ENCODE measurements at places on chromosomes 2 and 18. TPM values are rescaled to one million over a fixed set of nuclear protein-coding genes. Genes with fewer than 3 reads are reported as not detected.
A peak's percentile ranks its signal among the peaks of the same experiment; 100 is the strongest.

- H3K36me3 ChIP-seq = no peaks in the 10 kb centered on the region
- no peak for DNase-seq
- H3K27ac ChIP-seq = no peak overlapping the region
- no peaks in the 10 kb centered on the region for H3K27me3 ChIP-seq
- no peak overlapping the region for H3K4me3 ChIP-seq
- H3K4me1 ChIP-seq = no peaks in the 10 kb centered on the region
These were observed 750.2 kb downstream of the CCDC85A start for GRCh38 chr2:56933976-56934375.

- peaks cover 17% of the 10 kb centered on the region for H3K4me1 ChIP-seq
- peak overlapping the region; percentile 50 for H3K27ac ChIP-seq
- H3K36me3 ChIP-seq = peaks cover 32% of the 10 kb centered on the region
- H3K4me3 ChIP-seq = no peak overlapping the region
These were observed 29.6 kb upstream of the ORC2 start for GRCh38 chr2:200993097-200993496.

DNA sequence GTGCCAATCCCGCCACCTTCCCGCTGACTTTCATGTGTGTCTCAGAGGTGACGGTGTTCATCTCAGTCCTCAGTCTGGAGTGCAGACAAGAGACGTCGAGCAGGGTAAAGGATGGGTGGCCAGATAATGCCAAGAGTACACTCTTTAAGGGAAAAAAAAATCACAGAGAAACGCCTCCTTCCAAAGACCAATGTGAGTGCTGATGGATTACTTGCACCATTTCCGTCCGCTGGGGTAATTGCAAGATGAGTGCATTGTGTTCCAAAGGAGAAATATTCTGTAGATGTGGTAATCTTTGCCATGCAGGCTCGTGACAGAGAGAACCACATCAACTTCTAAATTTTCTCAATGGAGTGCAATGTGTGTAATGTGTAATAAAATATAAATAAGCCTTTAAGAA lies 81.0 kb downstream of the KLHL29 start:
- H3K36me3 ChIP-seq = no peaks in the 10 kb centered on the region
- H3K4me3 ChIP-seq = no peak overlapping the region

DNA sequence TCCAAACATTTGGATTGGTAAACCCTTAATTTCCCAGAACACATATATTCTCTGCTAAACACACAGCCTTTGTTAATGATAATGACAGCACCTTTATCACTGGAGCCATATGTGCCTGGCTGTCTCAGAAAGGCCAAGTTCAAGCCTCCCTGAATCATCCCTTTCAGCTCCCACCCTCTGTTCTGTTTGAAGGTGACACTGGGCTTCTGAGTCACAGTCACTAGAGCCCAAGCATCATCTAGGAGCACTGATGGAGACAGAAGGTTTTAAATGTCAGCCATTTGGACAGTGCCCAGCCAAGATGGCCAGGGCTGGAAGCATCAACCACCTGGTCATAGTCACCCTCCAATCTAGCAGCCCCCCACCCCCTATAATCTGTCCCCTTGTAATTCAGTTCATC lies 80.6 kb downstream of the NRP2 start:
- no peak overlapping the region for H3K27ac ChIP-seq
- no peaks in the 10 kb centered on the region for H3K27me3 ChIP-seq
- peaks cover 23% of the 10 kb centered on the region for H3K4me1 ChIP-seq
- no peak overlapping the region for H3K4me3 ChIP-seq
- peak; percentile 55 for DNase-seq
- H3K36me3 ChIP-seq = no peaks in the 10 kb centered on the region

DNA sequence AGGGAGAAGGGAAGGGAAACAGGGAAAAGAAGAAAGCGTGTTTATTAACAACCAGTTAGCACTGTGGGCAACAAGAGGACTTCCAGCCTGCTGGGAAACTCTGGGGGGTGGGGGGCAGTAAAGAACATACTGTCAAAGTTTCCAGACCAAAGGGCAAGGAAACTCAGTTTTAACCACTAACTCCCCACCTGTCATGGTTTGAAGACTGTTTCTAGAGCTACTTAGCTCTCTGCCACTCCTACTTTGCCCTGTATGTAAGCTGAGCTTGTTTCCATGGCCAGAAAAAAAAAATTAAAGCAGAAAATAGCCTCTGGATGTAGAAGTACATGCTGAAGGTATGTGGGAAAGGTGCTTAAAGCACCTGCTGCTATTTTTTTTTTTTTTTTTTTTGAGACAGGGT lies 11.0 kb upstream of the PTPN2 start:
- no peak overlapping the region for H3K27ac ChIP-seq
- no peak for DNase-seq
- H3K36me3 ChIP-seq = no peaks in the 10 kb centered on the region
- H3K4me1 ChIP-seq = no peaks in the 10 kb centered on the region
- H3K4me3 ChIP-seq = no peak overlapping the region
- H3K27me3 ChIP-seq = no peaks in the 10 kb centered on the region

- no peak overlapping the region for H3K27ac ChIP-seq
- H3K27me3 ChIP-seq = no peaks in the 10 kb centered on the region
- H3K36me3 ChIP-seq = no peaks in the 10 kb centered on the region
- H3K4me1 ChIP-seq = peaks cover 49% of the 10 kb centered on the region
- DNase-seq = peak; percentile 81
These were observed 81.6 kb downstream of the SH3RF3 start for GRCh38 chr2:109210431-109211200.

D2HGDH gene
- 19.6 TPM for total RNA-seq

SPDYA gene
- not detected for total RNA-seq

EPB41L3 gene
- 19.2 TPM for total RNA-seq

DNA sequence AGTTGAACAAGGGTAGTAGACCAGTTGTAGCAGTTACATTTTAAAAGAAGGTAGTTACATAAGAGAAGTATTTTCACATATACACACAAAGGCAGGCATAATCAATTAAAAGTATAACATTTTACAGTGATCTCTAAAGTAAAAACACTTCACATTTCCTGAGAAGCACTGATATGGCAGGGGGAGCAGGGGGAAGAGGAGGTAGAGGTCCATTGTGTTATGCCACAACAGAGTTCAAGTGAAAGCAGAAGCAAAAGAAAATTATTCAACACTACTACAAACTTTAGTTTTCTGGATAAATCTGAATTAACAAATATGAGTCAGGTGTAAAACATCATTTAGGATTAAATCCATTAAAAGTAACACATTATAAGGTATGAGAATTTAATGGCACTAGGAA lies 38.4 kb downstream of the ROCK1 start:
- no peaks in the 10 kb centered on the region for H3K27me3 ChIP-seq
- H3K4me3 ChIP-seq = no peak overlapping the region
- peaks cover 7% of the 10 kb centered on the region for H3K4me1 ChIP-seq
- H3K36me3 ChIP-seq = peaks cover 9% of the 10 kb centered on the region
- no peak for DNase-seq
- no peak overlapping the region for H3K27ac ChIP-seq

DNA sequence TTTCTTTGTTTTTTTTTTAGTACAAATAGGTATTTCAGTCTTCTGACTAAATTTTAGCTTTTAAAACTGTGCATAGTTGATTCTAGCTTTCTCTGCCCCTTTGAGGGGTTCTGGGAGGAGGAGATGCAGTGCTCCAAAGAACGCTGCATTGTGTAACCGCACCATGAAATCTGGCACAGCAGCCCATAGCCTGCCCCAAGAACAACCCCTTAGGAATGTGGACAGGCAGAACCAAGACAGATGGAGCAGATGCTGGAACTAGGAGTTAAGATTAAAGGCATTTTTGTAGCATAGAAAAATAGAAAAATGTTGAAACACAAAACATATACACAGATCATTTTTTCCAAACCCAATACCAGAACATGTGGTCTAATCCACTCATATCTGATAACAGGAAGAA lies 187.5 kb downstream of the SCG2 start:
- H3K36me3 ChIP-seq = no peaks in the 10 kb centered on the region
- peak overlapping the region; percentile 18 for H3K27ac ChIP-seq
- H3K27me3 ChIP-seq = no peaks in the 10 kb centered on the region
- H3K4me1 ChIP-seq = peaks cover 22% of the 10 kb centered on the region
- peak; percentile 73 for DNase-seq

DQX1 gene
- total RNA-seq = not detected

RAB17 gene
- 1.7 TPM for total RNA-seq

DNA sequence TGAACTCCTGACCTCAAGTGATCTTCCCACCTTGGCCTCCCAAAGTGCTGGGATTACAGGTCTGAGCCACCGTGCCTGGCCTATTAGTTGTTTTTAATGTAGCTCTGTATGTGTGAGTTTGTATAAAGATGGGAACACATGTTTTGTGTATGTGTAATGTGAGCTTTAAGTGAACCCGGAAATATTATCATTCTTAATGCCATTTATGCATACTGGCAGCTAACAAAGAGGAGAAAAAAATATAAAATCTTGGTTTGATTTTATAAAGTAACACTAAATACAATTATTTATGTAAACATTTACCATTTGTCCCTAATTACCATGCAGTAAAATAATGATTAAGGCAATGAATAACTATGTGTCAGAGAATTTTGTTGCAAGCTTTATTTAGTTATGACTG lies 9.1 kb upstream of the CKAP2L start:
- no peaks in the 10 kb centered on the region for H3K27me3 ChIP-seq
- no peaks in the 10 kb centered on the region for H3K36me3 ChIP-seq
- H3K4me1 ChIP-seq = no peaks in the 10 kb centered on the region
- H3K4me3 ChIP-seq = no peak overlapping the region
- DNase-seq = no peak
- H3K27ac ChIP-seq = no peak overlapping the region

DNA sequence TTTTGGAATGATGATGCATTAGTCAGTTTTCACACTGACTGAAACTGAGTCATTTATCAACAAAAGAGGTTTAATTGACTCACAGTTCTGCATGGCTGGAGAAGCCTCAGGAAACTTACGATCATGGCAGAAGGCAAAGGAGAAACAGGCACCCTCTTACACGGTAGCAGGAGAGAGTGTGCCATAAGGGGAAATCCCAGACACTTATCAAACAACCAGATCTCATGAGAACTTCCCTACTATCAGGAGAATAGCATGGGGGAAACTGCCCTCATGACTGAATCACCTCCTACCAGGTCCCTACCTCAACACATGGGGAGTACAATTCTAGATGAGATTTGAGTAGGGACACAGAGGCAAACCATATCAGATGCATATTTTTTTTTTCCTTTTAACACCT lies 504.5 kb upstream of the VRK2 start:
- DNase-seq = no peak
- H3K4me1 ChIP-seq = no peaks in the 10 kb centered on the region
- no peak overlapping the region for H3K27ac ChIP-seq
- H3K4me3 ChIP-seq = no peak overlapping the region

DSC2 gene
- total RNA-seq = not detected

- no peaks in the 10 kb centered on the region for H3K36me3 ChIP-seq
- H3K4me3 ChIP-seq = peak overlapping the region; percentile 98
- H3K27ac ChIP-seq = peak overlapping the region; percentile 83
These were observed 443 bp downstream of the CPSF3 start for GRCh38 chr2:9423922-9424272.

- H3K4me3 ChIP-seq = peak overlapping the region; percentile 92
- DNase-seq = peak; percentile 39
- H3K27ac ChIP-seq = peak overlapping the region; percentile 78
These were observed 780 bp upstream of the ITGAV start for GRCh38 chr2:186588940-186589611.

- DNase-seq = no peak
- H3K4me1 ChIP-seq = no peaks in the 10 kb centered on the region
- no peak overlapping the region for H3K27ac ChIP-seq
- no peaks in the 10 kb centered on the region for H3K27me3 ChIP-seq
- no peaks in the 10 kb centered on the region for H3K36me3 ChIP-seq
- H3K4me3 ChIP-seq = no peak overlapping the region
These were observed 922.5 kb downstream of the SUCLG1 start for GRCh38 chr2:83536556-83536955.

DNA sequence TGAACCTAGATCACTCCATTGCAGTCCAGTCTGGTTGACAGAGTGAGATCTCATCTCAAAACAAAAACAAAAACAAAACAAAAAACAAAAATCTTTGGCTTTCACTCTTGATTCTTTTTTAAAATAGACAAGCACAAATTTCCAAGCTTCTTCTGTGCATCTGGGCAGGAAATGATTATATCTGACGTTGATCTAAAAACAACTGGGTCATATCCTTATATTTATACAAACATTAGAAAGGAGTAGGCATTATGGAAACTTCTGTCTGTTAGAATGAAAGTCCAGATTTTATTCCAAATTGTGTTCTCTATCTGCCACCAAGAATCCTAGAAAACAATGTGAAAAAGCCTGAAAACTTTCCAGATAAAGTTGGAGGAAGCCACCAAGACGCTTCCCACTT lies 26.2 kb upstream of the PMAIP1 start:
- peaks cover 15% of the 10 kb centered on the region for H3K4me1 ChIP-seq
- H3K4me3 ChIP-seq = peak overlapping the region; percentile 43
- peak overlapping the region; percentile 44 for H3K27ac ChIP-seq

DNA sequence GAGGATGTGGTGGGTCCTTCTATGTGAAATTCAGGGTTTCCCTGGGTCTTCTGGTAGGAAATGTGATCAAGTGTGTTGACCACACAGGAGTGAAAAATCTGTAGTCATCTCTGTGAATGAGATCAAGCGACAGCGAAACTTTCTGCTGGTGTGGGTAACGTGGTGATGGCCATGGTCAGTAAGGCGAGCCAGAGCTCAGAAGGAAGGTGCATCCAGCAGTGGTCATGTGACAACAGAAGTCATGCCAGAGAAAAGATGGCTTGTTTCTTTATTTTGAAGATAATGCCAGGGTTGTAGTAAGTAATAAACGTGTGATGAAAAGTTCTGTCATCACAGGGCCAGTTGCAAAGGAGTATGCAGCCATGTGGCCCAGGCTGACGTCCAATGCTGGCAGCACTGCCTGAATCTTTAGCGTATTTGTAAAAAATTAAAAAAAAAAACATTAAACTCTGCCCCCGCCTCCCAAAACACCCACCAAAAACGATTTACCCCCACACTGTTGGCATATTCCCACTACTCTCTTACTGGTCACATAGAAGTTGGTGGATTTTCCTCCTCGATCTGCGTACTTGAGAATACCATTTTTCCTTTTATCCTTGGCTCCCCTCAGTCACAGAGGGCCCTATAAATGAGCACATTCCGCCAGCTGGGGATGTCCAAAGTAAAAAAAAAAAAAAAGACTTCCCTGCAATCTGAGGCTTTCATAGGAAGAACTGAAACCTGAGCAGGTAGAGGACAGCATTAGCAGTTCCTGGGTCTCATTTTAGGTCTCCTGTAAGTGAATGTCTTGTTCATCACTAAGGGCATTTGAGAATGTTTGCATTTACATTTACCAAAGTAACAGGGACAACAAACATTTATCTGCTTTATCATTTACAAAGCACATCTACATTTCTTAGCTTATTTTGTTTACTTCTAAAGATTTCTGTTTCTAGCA lies 70.6 kb downstream of the SLC4A3 start:
- H3K36me3 ChIP-seq = no peaks in the 10 kb centered on the region
- no peak overlapping the region for H3K27ac ChIP-seq
- H3K4me3 ChIP-seq = no peak overlapping the region
- DNase-seq = no peak
- peaks cover 30% of the 10 kb centered on the region for H3K27me3 ChIP-seq
- 0 out of 2 replicates have a peak, but pooled peaks cover 4% of the 10 kb centered on the region for H3K4me1 ChIP-seq

FRZB gene
- total RNA-seq = 0.32 TPM

GRCh38 chr2:19987936-19988335 lies 2.0 kb downstream of the WDR35 start:
- H3K4me3 ChIP-seq = no peak overlapping the region
- no peaks in the 10 kb centered on the region for H3K27me3 ChIP-seq
